ENCODE measurements at places on chromosomes 11 and 22. TPM values are rescaled to one million over a fixed set of nuclear protein-coding genes. Genes with fewer than 3 reads are reported as not detected.
A peak's percentile ranks its signal among the peaks of the same experiment; 100 is the strongest.

The OR52N2 gene
- not detected for total RNA-seq

The ABTB2 gene
- 12.2 TPM for total RNA-seq

The IFITM10 gene
- 5.1 TPM for total RNA-seq

The BBOX1 gene
- 0.62 TPM for total RNA-seq

The ANO5 gene
- 2.5 TPM for total RNA-seq

DNA sequence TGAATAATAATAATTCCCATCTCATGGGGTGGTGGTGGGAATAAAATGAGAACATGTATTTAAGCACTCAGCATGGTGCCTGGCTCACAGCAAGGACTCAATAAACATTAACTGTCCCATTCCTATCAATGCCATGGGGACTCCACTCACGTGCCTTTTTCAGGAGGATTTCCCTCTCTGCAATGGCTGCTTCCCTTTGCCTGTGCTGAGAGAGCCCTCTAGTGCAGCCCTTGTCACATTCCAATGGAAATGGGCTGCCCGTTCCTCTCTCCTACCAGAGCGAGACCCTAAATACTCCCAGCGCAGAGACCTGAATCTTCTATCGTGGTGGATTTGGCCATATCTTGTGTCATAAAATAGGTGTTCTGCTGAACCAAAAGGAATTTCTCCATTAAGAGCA is 621.5 kb upstream of the B3GAT1 start:
- no peak for DNase-seq

GRCh38 chr11:43384393-43384792 is 25.7 kb downstream of the TTC17 start:
- DNase-seq, result no peak

GRCh38 chr22:49946612-49947295 is 13.8 kb upstream of the PIM3 start:
- no peak for DNase-seq

DNA sequence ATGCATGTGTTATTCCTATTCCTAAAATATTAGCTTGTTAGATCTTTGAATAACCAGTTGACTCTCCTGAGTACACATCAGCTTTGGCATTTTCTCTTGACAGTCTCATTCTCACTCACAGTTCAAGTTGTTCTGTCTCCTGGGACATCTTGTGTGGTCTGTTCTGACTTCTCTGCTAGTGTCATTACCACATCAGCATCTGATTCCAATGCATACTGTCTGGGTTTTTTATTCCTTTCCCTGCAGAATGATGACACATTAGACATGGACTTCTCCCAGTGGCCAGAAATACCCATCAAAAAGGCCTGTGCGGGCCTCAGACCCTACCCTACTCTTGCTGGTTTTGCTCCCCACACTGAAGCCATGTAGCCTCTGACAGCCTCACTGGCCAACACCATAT is 2.7 kb downstream of the ZNF74 start:
- no peak for DNase-seq

DNA sequence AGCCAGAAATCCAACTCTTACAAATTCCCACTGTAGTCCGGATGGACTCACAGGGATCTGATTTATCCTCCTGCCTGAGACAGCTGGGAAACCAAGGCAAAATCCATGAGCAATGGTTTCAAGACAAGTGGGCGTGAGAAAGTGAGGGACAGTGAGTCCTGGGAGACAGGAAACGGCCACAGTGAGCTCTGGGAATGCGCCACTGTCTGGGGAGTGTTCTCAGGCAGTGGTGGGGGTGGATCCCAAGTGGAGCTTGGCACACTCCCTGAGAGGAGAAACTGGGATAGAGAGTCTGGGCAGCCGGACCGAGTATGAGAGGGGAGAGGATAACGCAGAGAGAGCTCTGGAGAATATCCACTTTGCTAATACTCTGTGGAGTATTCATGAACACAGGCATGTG is 9.8 kb downstream of the IL17REL start:
- peak; percentile 8 for DNase-seq

- no peak for DNase-seq
Observed at GRCh38 chr22:49719046-49719445, 108.6 kb downstream of the BRD1 start.

- no peak for DNase-seq
Observed at GRCh38 chr22:27948569-27948968, 29.5 kb upstream of the PITPNB start.

DNA sequence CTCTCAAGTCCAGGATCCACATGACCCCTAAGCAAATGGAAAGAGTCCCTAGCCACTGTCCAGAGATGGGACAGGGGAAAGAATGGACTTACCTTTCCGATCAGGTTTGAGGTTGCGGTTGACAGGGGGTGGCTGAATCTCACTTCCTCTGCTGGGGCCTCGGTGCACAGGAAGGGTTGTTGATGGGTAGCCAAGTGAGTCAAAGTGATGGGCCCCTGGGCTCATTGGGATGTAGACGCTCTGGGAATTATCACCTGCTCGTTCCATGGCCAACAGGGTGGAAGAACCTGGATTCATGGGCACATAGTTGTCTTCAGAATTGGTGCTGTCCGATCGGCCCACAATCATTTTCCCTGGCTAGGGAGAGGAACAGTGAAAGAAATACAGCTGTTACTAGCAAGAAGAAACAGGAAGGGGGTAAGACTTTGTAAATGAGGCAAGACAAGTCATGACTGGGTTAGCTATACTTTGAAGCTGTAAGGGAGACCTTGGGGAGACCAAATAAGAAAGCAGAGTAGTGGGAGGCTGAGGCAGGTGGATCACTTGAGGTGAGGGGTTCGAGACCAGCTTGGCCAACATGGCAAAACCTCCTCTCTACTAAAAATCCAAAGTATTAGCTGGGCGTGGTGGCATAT is 34.7 kb downstream of the USP35 start:
- DNase-seq, result no peak
